ENCODE measurements at places on chromosomes 1 and 21.

DNA sequence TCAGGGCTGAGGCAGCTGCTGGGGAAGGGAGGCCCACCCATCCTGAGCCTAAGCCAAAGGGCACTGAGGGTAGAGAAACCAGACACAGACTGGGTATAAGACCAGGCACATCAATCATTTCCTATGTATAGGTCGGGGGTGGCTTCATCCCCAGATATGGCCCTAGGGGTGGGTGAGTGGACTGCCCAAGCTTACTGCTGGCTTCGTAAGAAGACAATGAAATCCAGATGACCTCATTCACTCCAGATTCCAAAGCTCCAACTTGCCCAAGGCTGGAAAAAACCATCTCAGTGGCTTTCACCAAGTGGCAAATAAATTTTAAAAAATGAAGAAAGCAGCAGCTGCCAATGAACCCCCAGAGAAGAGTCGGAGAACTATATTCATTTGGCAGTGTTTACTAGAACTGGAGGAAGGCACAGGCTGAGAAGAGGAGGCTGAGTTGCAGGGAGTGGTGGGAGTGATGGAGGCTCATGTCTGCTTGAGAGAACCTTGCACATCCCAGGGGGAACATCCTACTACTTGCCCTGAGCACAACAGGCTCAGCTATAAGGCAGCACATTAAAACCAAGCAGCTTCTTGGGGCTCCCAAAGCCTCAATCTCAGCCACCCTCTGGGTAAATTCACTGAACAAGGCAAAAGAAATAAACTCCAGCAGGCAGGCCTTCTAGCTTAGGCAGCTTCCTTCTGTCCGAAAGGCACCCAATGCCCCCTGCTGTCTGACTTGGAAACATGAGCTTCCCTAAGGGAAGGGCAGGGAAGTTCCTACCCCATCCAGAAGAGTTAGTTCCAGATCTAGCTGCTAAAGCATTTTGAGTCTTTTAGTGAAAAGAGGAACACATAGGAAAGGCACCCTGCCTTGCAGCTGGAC is 14.1 kb downstream of the PEA15 start:
- no peak for DNase-seq

DNA sequence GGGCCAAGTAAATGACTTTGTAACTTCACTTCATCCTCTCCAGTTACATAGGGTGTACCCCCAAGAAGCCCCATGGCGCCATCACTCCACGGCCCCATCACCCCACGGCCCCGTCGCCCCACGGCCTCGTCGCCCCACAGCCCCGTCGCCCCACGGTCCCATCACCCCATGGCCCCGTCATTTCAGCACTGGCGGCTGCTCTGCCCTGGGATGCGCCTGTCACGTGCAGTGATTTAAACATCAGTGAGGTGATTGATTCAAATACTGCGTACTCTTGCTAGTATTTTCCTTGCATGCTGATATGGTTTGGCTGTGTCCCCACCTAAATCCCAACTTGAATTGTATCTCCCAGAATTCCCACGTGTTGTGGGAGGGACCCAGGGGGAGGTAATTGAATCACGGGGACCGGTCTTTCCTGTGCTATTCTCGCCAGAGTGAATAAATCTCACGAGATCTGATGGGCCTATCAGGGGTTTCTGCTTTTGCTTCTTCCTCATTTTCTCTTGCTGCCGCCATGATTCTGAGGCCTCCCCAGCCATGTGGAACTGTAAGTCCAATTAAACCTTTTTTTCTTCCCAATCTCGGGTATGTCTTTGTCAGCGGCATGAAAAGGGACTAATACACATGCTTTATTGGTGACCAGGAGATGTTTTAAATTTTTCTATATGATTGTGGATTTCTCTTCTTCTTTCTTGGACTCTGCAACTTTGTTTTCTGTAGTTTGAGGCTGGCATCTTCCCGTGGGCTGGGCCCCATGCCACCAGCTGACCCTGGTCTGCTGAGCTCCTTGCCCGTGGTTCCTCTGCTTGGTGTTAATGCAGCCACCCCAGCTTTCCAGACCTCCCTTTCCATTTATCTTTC is 50.1 kb upstream of the PCBP3 start:
- DNase-seq = no peak

- DNase-seq = no peak
These were observed 10.5 kb downstream of the LDLRAP1 start for GRCh38 chr1:25553749-25554429.

GRCh38 chr1:93021539-93022134 is 57.4 kb upstream of the MTF2 start:
- peak; percentile 61 for DNase-seq

GRCh38 chr1:230643908-230644307 is 1.6 kb downstream of the COG2 start:
- peak; percentile 25 for DNase-seq

GRCh38 chr1:230176871-230177411 is 109.9 kb downstream of the GALNT2 start:
- DNase-seq = no peak

GRCh38 chr1:150810958-150811659 is 3.0 kb upstream of the CTSK start:
- DNase-seq = no peak

GRCh38 chr1:89484092-89485038 is 40.3 kb upstream of the LRRC8B start:
- DNase-seq = no peak

- DNase-seq = no peak
These were observed 8.8 kb upstream of the RNPC3 start for GRCh38 chr1:103516693-103517092.

DNA sequence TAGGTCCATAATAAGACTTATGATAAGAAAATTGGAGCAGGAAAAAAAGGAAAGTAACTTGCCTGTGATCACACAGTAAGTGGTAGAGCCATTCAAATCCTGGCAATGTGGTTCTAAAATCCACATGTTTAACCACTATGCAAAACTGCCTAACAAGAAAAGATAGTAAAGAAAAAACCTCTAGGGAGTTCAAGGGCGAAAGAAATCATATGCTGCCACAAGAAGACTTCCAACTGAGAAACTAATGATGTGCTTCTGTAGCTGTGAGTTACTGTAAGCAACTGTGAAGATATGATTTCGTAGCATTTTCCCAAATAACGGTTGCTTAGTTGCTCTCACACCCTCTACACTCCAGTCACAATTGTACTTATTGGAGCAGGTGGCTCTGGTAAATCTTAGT is 20.9 kb upstream of the LYPLAL1 start:
- DNase-seq = no peak

DNA sequence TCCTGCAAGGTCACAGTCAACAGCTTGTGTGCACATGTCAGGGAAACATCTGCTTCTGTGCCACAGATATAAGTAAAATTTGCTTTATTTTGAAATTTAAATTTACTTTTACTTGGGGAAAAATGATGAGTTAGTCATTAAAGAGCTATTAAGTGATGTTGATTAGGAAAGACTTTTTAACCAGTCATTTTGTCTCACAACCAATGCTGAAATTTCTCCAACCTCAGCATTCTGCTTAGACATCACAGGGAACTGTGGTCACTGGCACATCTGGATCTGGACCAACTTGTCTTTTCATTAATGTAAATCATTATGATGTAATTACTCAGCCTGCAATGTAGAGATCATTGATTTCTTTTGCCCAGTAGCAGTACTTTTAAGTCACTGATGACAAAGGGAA is 301.0 kb downstream of the TTLL7 start:
- DNase-seq = no peak

DNA sequence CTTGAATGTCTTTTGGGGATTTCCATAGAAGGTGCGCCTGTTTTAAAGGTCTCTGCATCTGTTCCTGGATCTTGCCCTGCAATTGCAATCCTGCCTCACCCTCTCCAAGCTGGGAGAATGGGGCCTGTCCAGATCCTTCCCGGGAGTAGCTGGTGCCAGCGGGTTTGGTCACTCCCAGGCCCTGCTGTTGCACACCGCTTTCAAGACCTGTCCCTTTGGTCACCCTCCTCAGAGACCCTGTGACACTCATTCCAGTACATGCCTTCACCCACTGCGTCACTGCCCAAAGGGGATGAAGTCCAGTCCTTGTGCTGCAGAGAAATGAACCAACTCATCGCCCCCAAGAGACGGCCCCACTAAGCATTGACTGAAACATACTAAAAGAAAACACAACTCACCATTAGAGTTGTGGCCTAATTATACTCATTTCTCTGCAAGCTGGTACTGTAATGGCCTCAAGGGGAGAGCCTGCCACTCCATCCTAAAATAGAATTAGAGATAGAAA is 1.9 kb upstream of the IRF2BP2 start:
- peak; percentile 36 for DNase-seq

DNA sequence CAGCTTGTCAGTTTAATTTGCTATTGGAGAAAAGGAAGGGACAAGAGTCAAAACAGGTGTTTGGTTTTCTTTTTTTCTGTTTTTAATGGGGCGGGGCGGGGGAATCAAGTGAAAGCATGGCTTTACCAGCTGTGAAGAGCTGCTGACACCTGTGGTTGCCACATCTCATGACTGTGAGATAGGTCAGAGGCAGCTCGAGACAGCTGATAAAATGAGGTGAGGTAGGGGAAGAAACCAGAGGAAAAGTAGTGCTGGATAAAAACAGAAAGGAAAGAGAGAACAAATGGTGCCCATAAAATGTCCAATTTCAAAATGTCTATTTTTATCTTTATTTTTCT is 272.3 kb downstream of the NEGR1 start:
- DNase-seq = no peak

DNA sequence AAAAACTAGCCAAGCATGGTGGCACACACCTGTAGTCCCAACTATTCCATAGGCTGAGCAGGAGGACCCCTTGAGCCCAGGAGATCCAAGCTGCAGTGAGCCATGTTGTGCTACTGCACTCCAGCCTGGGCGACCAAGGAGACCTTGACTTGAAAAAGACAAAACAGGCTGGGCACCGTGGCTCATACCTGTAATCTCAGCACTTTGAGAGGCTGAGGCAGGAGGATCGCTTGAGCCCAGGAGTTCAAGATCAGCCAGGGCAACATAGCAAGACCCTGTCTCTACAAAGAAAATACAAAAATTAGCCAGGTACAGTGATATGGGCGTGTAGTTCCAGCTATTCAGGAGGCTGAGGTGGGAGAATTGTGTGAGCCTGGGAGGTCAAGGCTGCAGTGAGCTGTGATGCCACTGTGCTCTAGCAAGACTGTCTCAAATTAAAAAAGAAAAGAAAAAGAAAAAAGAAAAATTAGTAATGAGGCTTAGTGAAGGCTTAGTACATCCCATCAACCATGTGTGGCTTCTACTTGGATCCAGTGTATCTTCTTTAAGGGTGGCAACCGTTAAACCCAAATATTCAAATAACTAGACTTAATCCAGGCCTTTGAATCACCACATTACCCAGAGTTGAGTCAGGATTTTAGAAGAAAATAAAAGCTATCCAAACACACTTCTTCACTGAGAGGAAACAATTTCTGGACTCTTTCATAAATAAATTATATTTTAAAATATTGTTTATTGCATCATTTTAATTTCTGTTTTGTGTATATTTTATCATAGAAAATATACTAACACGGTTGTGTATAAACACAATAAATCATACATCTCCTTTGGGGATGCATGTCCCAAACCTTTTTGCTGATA is 74.3 kb upstream of the RAB4A start:
- DNase-seq = no peak

DNA sequence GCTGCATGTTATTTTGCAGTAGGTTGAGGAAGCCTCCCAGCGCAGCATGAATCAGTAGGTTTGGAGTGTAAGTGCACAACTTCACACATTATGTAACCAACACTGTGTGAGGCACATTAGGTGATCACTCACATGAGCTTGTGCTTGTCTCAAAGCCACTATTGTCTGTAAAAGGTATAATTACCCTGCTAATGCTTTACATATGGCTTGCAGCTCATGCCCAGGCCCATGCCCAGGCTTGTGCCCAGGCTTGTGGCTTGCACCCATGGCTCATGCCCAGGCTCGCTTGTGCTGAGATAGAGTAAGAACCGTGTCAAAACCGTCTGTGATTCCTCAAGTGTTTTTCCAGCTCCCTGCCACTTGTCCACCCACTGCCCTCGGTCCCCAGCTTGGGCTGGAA is 596.3 kb downstream of the LTN1 start:
- no peak for DNase-seq

All from GM20000 (cell line).